ENCODE measurements at places on chromosomes 5 and 9.

GRCh38 chr9:3467593-3468219 is 58.1 kb downstream of the RFX3 start:
- DNase-seq: peak; percentile 19

GRCh38 chr5:124652892-124653441 is 93.5 kb downstream of the ZNF608 start:
- no peak for DNase-seq

GRCh38 chr5:39022151-39022550 is 52.0 kb downstream of the RICTOR start:
- DNase-seq: no peak

DNA sequence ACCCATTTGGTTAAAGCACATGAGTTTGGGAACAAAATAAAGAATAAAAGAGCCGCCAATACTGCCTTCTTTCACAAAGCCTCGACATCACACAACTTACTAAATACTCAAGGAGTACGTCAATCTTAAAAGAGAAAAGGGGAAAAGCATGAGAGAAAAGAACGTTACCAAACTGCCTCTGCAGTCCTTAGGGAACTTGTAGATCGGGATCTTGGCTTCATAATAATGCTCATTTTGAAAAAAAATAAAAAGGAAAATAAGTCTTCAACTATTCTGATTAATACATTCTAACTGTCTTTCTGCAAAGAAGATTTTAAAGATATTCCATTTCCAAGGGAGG is 618.4 kb downstream of the PDE4D start:
- peak; percentile 52 for DNase-seq

Data from DMS 273 treated with DMSO at 0.1 percent for 48 hours (cell line).